ENCODE measurements at places on chromosomes 1 and 21.

DNA sequence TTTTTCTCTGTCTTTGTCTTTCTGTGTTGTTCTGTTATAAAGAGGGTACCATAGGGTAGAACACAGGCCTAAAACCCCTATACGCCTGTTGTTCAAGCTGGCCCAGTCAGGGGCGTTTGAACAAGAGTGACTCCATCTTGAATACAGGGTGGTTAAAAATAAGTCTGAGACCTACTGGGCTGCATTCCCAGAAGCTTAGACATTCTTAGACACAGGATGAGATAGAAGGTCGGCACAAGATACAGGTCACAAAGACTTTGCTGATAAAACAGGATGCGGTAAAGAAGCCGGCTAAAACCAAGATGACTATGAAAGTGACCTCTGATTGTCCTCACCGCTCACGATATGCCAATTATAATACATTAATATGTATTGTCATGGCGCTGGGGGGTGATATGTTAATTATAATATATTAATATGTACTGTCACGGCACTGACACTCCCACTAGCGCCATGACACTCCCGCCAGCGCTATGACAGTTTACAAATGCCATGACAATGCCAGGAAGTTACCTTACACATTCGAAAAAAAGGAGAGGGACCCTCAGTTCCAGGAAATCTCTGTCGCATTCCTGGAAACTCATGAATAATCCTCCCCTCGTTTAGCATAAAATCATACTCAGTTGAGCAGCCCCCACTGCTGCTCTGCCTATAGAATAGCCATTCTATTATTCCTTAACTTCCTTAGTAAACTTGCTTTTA lies 58.5 kb upstream of the KLHDC7A start:
- no peak for DNase-seq

DNA sequence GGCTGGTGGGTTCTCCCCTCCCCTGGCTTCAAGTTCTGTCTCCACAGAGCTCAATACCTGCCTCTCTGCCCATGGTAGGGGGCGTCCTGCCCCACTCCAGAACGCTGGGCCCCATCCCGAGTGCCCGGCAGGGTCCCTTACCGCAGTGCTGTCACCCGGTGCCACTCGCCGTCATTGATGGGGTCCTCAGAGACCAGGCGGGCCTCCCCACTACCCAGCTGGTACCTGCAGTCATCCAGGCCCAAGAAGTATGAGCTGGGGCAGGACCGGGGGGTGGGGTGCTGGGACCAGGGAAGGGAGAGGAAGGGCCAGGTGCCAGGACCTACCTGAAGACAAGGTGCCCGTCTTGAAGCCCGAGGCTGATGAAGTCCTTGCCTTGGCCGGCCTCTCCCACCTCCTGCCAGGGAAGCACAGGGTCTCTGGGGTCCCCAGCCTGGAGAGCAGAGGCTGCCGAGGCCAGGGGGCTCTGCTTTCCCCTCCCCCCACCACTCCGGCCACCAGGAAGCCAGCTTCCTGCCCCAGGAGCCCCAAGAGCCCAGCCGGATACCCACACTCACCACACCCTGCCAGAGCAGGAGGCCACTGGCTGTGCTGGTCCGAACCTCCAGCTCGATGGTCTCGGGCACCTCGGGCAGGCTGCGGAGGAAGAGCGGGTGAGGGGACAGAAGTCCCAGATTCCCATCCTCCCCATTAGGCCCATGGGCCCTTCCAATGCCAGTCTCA lies 12.1 kb downstream of the LDLRAD2 start:
- DNase-seq: no peak

DNA sequence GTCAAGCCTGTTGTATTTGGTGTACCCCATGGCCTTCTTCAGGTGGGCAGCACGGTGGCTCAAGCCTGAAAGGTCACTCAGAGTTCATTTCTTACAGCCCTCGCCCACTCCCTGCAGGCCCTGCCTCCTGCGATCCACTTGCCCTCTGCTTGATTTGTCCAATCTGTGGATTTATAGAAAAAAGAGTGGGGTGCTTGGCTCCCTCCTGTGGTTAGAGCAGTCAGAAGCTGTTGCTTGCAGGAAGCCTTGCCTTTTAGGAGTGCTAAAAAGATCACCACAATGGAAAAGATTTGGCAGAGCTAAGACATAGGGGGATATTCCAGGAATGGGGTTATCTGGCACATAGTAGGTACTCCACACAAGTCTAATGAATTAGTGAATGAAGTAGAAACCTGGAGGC lies 108.0 kb upstream of the TRABD2B start:
- no peak for DNase-seq

DNA sequence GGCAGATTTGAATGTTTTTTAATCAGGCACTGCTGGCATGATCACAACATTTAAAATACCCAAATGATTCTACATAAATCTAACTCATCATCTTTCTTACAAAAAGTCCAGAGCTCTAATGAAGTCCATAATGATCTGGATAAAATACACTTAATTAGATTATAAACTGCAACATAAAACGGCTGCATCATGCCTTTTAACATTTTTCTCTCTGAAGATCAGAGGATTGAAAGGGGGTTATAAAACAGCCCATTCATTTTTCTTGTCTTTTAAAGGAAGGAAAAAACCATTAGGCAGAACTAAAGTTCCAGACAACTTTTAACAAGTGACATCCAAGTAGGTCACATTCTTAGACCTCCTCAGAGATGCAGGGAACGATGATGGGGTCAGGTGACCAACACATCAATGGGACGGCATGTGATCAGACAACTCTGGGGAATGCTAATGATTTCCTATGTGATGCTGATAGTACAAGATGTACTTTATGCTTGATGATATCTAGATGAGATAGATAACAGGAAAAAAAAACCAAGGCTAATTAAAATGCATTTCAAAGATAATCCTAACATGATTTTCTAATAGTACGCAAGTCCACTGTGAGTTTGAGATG lies 455.1 kb downstream of the SMYD3 start:
- no peak for DNase-seq

- no peak for DNase-seq
Measured at GRCh38 chr1:61463220-61463619, 261.7 kb downstream of the TM2D1 start.

DNA sequence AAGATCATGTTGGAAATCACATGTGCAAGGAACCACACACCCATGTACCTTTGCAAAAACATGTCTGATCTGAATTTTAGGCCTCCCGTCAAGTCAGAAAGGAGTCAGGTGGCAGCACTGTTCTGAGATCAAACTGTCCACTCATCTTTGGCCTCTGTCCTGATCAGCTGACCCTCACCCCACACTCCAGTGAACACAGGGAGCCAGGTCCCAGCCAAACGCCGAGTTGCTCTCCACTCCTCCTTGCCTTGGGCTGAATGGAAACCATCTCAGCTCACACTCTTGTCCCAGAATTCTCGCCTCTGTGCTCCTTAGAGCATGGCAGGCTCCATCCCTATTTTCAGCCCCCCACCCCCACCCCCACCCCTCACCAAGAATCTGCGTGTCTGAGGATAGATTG lies 4.6 kb upstream of the RNF186 start:
- DNase-seq: no peak

- DNase-seq: peak; percentile 75
Measured at GRCh38 chr1:200888349-200888838, 6.3 kb upstream of the INAVA start.

DNA sequence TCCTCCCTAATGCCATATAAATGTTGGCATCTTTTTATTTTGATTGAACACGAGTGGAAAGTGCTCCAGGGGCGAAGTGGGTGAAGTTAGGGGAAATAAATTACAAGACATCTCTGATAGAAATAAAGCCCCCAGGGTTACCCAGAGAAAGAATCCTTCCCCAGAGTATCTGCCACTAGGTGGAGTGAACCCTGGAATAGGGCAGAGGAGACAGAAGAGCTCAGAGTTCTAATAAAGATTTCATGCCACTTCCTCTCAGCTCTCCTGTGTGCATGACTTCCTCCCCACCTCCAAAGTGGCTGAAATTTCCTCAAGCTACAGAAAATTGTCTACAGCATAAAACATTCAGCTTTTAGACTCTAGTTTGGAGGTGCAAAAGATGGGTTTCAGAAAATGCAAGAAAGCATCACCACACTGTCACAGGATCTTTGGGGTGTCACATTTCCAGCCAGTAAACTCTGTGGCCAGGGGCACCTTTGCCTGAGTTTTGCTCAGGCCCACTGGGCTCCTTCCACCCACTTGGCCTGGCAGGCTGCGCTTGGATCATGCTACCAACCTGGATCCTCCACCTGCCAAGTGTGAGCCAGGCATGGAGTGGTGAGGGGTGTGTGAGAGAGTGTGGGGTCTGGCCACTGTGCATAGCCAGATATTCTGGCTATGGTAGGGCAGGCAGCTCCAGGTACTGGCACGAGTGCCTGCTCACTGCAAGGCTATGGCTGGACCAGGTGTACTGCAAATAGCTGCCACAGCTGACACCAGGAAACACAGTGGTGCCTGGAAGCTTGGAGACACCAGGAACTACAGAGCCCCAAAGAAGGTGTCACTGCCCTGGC lies 208.8 kb upstream of the USP25 start:
- no peak for DNase-seq

Measured in RCC 7860 (cell line).